Stomach (tissue), 19 donors: ENCODE measurements at places on chromosomes 2 and 18. TPM values are rescaled to one million over a fixed set of nuclear protein-coding genes. Genes with fewer than 3 reads are reported as not detected.

Gene CYS1
- 33.8 TPM for total RNA-seq

Gene STARD6
- total RNA-seq = not detected

Gene CCDC148
- 0.43 TPM for total RNA-seq

- no peak overlapping the region for H3K4me3 ChIP-seq
- no peaks in the 10 kb centered on the region for H3K4me1 ChIP-seq
- H3K27me3 ChIP-seq = no peaks in the 10 kb centered on the region
- H3K36me3 ChIP-seq = no peaks in the 10 kb centered on the region
- H3K27ac ChIP-seq = no peak overlapping the region
These were observed 390.2 kb upstream of the NXPH2 start for GRCh38 chr2:139170406-139170805.

DNA sequence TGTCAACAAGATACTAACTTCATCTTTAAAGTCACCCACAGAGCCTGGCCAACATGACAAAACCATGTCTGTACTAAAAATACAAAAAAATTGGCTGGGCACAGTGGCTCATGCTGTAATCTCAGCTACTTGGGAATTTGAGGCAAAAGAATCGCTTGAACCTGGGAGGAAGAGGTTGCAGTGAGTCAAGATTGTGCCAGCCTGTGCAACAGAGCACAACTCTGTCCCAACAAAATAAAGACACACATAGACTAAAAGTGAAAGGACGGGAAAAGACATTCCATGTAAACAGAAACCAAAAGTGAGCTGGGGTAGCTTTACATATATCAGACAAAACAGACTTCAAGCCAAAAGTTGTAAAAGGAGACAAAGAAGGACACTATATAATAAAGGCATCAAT is 34.8 kb downstream of the USP34 start:
- no peaks in the 10 kb centered on the region for H3K27me3 ChIP-seq
- no peak overlapping the region for H3K4me3 ChIP-seq
- DNase-seq = no peak
- H3K27ac ChIP-seq = no peak overlapping the region
- H3K36me3 ChIP-seq = no peaks in the 10 kb centered on the region

- DNase-seq = peak; percentile 31
- H3K27ac ChIP-seq = no peak overlapping the region
- no peaks in the 10 kb centered on the region for H3K36me3 ChIP-seq
- H3K4me1 ChIP-seq = peaks cover 6% of the 10 kb centered on the region
- H3K27me3 ChIP-seq = no peaks in the 10 kb centered on the region
These were observed 62.8 kb downstream of the EFEMP1 start for GRCh38 chr2:55860832-55861231.

DNA sequence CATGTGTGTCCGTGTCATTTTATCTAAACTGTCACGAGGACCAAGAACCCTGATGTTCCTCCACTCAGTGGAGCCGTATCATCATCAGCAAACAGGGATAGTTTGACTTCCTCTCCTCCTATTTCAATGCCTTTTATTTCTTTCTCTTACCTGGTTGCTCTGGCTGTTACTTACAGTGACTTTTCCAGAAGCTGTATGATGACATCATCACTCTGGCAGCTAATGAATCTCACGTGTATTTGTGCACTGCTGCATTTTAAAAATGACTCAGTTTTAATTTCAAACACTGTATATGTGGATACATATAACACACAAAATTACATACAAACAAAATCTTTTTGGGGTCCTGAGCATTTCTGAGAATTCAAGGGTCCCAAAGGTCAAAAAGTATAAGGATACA is 481.4 kb downstream of the CDH2 start:
- DNase-seq = no peak
- H3K36me3 ChIP-seq = no peaks in the 10 kb centered on the region
- H3K4me3 ChIP-seq = no peak overlapping the region
- no peaks in the 10 kb centered on the region for H3K27me3 ChIP-seq

DNA sequence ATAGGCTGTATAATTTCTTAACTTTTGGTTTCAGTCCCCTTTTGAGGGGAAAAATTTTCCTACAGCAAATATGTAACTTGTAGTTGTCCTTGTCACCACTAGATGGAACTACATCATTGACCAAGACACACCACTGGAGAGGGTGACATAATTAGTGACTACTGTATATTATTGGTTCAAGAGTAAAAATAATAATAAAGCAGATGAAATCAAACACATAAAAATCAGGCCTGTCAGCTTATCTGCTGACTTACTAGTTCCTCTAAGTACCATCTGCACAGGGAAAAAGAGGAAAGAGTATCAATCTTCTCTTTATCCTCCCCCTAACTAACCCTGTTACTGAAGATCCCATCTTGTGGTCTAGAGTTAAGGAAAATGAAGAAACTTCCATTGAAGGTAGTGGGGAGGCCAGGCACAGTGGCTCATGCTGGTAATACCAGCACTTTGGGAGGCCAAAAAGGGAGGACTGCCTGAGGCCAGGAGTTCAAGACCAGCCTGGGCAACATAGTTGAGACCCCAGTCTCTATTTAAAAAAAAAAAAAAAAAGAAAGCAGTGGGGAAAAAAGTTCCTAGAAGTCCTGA is 29.6 kb upstream of the ENOSF1 start:
- DNase-seq = peak; percentile 70
- no peak overlapping the region for H3K4me3 ChIP-seq
- H3K36me3 ChIP-seq = peaks cover 4% of the 10 kb centered on the region
- no peaks in the 10 kb centered on the region for H3K27me3 ChIP-seq
- no peaks in the 10 kb centered on the region for H3K4me1 ChIP-seq
- H3K27ac ChIP-seq = no peak overlapping the region

DNA sequence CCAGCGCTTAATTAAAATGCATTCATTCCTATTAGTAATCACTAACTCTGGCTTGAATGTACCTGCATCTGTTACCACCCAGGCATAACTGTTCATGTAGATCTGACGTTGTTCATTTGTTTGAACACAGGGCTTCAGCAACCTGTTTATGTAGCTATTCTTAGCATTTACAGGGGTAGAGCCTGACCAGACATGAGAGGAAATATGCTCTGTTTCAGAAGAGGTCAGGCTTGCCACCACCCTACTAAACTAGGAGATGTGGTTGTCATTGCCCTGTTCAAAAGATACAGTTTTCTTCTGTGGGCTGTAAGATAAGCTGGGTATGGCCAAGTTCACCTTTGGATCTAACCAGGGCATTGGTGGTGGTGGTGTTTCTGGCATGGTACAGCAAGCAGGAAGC is 8.8 kb downstream of the MGAT5 start:
- H3K27ac ChIP-seq = peak overlapping the region; percentile 11
- H3K36me3 ChIP-seq = no peaks in the 10 kb centered on the region
- no peak for DNase-seq
- no peak overlapping the region for H3K4me3 ChIP-seq
- no peaks in the 10 kb centered on the region for H3K27me3 ChIP-seq

- H3K36me3 ChIP-seq = no peaks in the 10 kb centered on the region
- no peak overlapping the region for H3K4me3 ChIP-seq
- no peak overlapping the region for H3K27ac ChIP-seq
- DNase-seq = no peak
- H3K4me1 ChIP-seq = no peaks in the 10 kb centered on the region
- H3K27me3 ChIP-seq = no peaks in the 10 kb centered on the region
These were observed 142.0 kb upstream of the UNC80 start for GRCh38 chr2:209629597-209629996.

DNA sequence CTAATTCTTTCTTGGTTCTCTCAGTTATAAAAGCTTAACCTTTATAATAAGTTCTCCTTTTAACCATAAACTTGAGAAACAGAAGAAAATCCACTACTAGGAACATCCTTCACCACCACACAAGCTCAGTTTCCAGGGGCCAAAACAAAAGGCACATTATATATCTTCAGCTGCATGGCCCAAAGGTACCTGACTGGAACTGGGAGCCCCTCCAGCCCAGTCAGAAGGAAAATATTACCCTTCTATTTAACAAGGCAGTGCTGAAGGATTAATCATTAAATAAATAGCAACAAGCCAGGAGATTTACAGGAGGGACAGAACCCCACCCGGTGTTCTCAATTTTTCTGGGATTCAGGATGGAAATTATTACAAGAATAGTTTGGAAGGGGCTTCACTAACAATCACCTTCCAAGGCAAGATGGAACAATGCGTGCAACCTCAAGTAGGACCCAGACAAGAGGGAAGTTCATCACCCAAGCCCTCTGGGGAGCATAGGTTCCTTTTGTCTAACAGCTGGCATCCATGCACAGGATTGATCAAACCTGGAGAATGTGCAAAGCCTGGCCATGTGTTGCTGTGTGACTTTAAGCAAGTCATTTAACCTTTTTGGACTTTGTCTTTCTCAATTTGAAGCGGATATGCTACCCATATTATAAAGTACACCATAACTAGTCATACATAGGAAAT is 159.6 kb upstream of the SETBP1 start:
- H3K27ac ChIP-seq = no peak overlapping the region
- H3K27me3 ChIP-seq = no peaks in the 10 kb centered on the region
- no peak overlapping the region for H3K4me3 ChIP-seq
- H3K36me3 ChIP-seq = no peaks in the 10 kb centered on the region

- DNase-seq = no peak
- no peaks in the 10 kb centered on the region for H3K4me1 ChIP-seq
- no peak overlapping the region for H3K27ac ChIP-seq
- H3K4me3 ChIP-seq = no peak overlapping the region
- H3K36me3 ChIP-seq = no peaks in the 10 kb centered on the region
These were observed 441.8 kb downstream of the NYAP2 start for GRCh38 chr2:225841314-225841713.

DNA sequence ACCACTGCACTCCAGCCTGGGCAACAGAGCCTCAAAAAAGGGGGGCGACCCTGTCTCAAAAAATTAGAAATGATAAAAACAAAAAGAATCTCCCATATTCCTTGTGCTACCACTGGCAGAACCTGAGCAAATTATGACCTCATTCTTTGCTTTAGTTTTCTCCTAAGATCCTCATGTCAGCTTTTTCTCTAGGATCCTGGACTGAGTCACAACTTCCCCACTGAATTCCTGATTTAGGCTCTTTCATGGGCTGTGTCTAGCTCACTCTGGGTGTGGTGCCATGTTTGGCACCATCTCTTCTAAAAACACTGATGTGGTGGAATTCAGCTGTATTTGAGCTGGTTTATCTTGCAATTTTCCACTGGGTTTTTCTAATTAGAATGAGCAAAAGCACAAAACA is 37.1 kb downstream of the EXOC6B start:
- peak; percentile 3 for DNase-seq
- H3K36me3 ChIP-seq = no peaks in the 10 kb centered on the region
- peaks cover 13% of the 10 kb centered on the region for H3K4me1 ChIP-seq
- no peak overlapping the region for H3K4me3 ChIP-seq
- H3K27ac ChIP-seq = no peak overlapping the region
- no peaks in the 10 kb centered on the region for H3K27me3 ChIP-seq

DNA sequence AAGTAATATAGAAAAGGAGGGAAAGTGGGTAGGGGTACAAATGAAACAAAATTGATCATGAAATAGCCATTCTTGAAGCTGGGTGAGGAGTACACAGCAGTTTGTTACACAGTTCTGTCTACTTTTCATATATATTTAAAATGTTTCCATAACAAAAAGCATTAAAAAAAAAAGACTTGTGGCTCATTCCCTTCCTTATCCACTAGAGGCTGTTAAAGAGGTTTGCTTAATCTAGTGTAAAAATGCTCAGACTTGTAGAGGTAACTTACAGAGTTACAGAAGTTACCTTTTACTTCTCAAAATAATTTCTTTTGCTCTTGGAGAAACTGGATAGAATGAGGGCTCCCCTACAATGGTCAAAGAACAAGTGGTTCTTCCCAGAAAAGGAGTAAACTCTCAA is 8.1 kb upstream of the WIPF1 start:
- no peak overlapping the region for H3K4me3 ChIP-seq
- peaks cover 32% of the 10 kb centered on the region for H3K4me1 ChIP-seq
- no peaks in the 10 kb centered on the region for H3K36me3 ChIP-seq
- no peaks in the 10 kb centered on the region for H3K27me3 ChIP-seq
- no peak overlapping the region for H3K27ac ChIP-seq

GRCh38 chr18:61926532-61926931 is 33.7 kb upstream of the RNF152 start:
- no peaks in the 10 kb centered on the region for H3K27me3 ChIP-seq
- no peak for DNase-seq
- no peak overlapping the region for H3K4me3 ChIP-seq
- H3K27ac ChIP-seq = no peak overlapping the region
- no peaks in the 10 kb centered on the region for H3K36me3 ChIP-seq
- no peaks in the 10 kb centered on the region for H3K4me1 ChIP-seq

DNA sequence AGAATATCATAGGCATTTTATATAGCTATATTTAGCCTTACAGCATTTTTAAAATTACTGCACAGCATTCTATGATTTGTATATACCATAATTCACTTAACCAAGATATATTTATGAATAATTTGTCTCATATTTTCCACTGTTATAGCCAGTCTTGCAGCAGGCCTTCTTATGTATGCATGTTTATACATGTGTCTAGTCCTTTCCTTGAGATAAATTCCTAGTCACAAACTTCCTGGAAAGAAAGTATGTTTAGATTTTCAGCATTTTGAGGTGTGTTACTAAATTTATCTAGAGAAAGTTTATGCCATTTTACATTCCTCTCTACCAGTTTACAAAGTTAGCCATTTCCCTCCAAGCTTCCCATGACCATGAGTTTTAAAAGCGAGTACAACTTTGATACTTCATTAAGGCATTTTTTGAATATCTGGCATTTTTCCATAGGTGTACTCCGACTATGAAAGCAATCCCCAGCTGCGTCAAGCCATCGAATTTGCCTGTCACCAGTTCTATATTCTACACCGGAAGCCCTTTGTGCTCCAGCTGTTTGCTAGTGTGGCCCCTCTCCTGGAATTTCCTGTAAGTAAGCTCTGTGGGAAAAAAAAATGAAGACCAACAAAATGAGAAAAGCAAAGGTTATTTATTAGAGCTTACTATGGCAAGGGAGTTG is 59.4 kb upstream of the RPE start:
- no peaks in the 10 kb centered on the region for H3K4me1 ChIP-seq
- DNase-seq = no peak
- no peaks in the 10 kb centered on the region for H3K36me3 ChIP-seq
- no peaks in the 10 kb centered on the region for H3K27me3 ChIP-seq

DNA sequence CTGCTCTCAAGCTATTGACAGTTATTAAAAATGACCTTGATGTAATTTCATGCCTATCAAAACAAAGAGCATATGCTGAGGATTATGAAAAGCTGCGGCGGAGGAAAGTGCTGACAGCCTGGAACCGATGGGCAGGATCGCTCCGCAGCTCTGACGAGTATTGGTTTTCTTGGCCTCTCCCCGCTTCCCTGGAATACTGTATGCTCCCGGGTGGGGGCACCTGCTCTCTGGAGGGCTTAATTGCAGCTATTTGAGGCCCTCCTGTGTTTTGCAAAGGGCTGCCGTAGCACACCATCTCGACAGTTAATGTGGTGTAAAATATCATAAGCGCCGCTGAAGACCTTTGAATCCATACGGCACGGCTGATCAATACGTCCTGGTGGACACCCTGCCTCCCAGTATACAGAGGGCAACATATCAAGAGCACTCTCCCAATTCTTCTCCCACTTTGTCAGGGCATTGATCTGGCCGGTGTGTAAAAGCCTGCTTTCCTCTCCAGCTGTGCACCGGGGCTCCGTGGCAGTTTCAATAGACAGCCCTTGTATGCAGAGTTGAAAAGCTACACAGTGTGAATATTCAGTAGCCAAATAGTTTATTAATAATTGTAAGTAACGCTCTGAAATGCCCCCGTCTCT is 662.4 kb downstream of the GALR1 start:
- H3K4me1 ChIP-seq = no peaks in the 10 kb centered on the region
- no peaks in the 10 kb centered on the region for H3K36me3 ChIP-seq
- H3K27me3 ChIP-seq = no peaks in the 10 kb centered on the region
- no peak for DNase-seq
